Activated CD4-positive, alpha-beta T cell treated with anti-CD3 and anti-CD28 coated beads, Interleukin-2, amount 10 ng/mL, durations not matched to agents 7 days and 5 days (primary cell): ENCODE measurements at places on chromosomes 3 and 15.
A peak's percentile ranks its signal among the peaks of the same experiment; 100 is the strongest.

DNA sequence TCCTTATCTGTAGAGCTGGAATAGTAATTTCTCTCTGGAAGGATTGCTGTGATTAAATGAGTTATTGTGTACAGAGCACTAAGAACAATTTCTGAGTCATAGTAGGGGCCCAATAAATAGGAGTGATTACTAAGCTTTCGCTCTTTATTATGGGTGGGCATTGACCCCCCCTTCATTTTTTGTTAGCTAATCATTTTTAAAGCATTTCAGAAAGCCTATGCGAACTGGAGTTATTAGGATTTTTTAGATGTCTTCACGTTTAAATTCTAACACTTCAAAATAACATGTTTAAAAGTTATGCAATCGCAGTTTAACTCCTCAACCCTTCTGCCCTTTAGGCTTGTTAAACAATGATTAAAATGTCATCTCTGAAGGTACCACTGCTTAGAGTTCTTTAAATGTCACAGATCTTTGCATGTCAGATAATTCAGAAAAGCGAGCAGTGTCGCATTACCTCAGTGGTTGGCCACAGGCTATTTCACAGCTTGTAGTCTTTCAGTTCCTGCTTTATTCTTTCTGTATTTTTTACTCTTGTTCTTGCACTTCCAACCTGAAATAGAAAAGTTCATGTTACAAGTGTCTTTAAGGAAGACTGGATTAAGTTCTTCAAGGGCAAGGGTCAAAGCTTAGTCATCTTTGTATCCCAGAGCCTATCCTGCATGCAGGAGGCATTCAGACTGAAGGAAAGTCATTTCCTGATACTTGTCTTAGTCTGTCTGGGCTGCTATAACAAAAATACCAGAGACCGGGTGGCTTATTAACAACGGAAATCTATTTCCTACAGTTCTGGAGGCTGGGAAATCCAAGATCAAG is 102.9 kb downstream of the FNDC3B start:
- DNase-seq: no peak
- H3K27ac ChIP-seq: no peak overlapping the region
- peaks cover 33% of the 10 kb centered on the region for H3K4me1 ChIP-seq
- H3K27me3 ChIP-seq: no peaks in the 10 kb centered on the region
- H3K4me3 ChIP-seq: no peak overlapping the region

DNA sequence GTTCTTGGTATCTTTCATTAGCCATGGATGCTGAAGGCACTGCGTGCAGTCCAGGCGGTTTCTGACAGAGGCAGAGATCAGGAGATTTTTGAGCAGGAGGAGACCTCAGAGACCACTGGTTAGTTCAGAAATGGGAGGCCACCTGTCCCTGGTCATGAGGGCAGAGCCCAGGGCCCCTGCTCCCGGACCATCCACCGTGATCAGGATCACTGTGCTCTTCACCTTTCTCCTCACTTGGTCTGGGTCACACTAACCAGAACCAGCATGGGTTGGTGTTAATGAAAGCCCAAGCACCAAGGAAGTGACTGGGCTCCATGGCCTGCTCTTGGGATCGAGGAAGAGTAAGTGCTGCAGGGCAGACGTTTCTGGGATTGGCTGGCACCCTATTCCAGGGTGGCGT is 42.0 kb upstream of the HACD2 start:
- no peak overlapping the region for H3K4me3 ChIP-seq
- H3K4me1 ChIP-seq: no peaks in the 10 kb centered on the region
- no peaks in the 10 kb centered on the region for H3K36me3 ChIP-seq
- H3K27me3 ChIP-seq: no peaks in the 10 kb centered on the region

- H3K4me1 ChIP-seq: peaks cover 1% of the 10 kb centered on the region
- H3K36me3 ChIP-seq: no peaks in the 10 kb centered on the region
- H3K27me3 ChIP-seq: peaks cover 7% of the 10 kb centered on the region
- DNase-seq: no peak
Observed at GRCh38 chr15:48477795-48478360, 146.6 kb downstream of the DUT start.

DNA sequence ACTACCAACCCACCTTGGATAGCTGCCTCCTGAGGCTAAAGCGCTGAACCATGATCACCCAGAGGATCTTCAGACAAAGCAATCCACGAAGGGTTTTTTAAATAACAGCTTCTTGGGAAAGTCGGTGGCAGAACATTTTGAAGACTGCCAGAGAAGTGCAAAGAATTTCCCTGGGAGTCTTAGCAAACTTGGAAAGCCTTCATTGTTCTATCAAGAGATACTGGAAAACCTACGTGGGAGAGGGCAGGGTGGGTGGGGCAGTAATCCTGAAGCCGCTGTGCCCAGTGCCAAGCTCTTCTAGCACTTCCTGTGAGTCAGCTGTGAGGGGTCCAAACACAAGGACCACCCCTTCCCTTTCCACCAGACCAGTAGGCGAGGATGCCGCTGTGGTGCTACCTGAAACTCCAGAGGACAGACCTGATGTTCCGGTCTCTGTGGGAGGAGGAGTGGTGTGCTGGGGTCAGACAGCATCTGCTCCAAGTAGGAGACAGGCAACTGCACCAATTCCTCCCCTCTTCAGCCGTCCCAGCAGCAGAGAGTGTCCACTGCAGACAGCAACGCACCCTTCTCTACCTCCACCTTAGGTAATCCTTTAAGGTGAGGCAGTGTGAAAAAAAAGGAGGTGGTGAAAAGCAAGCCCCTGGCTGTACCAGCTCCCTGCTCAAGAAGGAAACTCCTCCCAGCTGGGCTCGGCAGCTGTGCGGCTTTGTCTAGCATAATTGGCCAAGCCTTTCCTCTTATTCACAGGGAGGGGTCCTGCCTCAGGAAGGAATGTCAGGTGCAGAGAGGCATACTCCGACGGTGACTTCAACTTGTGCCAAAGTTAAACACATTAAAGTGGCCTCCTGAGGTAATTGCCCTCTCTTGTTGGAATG is 99.0 kb downstream of the TMCC1 start:
- H3K36me3 ChIP-seq: no peaks in the 10 kb centered on the region
- H3K4me1 ChIP-seq: peaks cover 19% of the 10 kb centered on the region
- peak; percentile 11 for DNase-seq
- no peak overlapping the region for H3K27ac ChIP-seq

- peaks cover under 1% of the 10 kb centered on the region for H3K4me1 ChIP-seq
- no peak overlapping the region for H3K27ac ChIP-seq
- peaks cover 50% of the 10 kb centered on the region for H3K36me3 ChIP-seq
- no peak overlapping the region for H3K4me3 ChIP-seq
- no peak for DNase-seq
Observed at GRCh38 chr15:30939161-30939560, 35.4 kb downstream of the FAN1 start.
